ENCODE measurements at places on chromosomes 4 and X. TPM values are rescaled to one million over a fixed set of nuclear protein-coding genes. Genes with fewer than 3 reads are reported as not detected.

The ERAS gene
- total RNA-seq, result not detected

The CPLX1 gene
- not detected for total RNA-seq

The FGF5 gene
- total RNA-seq, result 0.51 TPM

The SCRG1 gene
- not detected for total RNA-seq

The IL9R gene
- total RNA-seq, result 0.13 TPM

All from bronchial epithelial cell (primary cell).